ENCODE measurements at places on chromosomes 7 and 10.

- peak; percentile 39 for DNase-seq
Observed at GRCh38 chr10:113057948-113058522, 108.0 kb downstream of the TCF7L2 start.

DNA sequence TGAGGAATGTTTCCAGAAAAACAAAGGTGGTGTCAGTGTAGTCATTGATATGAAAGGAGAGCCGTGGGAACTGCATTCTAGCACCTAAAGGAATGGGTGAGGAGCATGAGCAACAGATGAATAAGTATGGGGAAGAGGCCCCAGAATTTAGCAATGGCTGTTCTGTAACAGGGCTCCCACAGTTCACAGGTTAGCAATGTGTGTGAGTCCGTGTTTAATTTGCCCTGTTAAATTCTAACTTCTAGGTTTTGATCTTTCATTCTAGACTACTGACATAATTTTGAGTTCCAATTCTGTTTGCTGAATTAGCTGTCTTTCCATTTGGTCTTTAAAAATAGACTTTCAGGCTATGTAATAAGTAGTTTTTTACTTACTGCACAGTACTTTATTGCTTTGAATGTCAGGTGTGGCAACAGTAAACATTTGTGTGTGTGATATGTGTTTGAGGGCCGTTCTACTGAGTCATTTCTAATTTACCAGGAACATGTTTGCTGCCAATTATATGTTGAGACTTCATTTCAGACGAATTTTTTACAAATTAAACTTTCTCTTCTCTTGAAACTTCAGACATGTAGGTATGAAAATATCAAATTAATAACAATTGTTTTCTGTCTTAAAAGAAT is 8.8 kb downstream of the STK17A start:
- no peak for DNase-seq

GRCh38 chr10:11553773-11554381 is 57.6 kb downstream of the USP6NL start:
- DNase-seq = no peak

- no peak for DNase-seq
Observed at GRCh38 chr7:158240801-158241200, 346.8 kb downstream of the PTPRN2 start.

GRCh38 chr7:83190659-83191389 is 28.1 kb upstream of the PCLO start:
- DNase-seq = no peak

DNA sequence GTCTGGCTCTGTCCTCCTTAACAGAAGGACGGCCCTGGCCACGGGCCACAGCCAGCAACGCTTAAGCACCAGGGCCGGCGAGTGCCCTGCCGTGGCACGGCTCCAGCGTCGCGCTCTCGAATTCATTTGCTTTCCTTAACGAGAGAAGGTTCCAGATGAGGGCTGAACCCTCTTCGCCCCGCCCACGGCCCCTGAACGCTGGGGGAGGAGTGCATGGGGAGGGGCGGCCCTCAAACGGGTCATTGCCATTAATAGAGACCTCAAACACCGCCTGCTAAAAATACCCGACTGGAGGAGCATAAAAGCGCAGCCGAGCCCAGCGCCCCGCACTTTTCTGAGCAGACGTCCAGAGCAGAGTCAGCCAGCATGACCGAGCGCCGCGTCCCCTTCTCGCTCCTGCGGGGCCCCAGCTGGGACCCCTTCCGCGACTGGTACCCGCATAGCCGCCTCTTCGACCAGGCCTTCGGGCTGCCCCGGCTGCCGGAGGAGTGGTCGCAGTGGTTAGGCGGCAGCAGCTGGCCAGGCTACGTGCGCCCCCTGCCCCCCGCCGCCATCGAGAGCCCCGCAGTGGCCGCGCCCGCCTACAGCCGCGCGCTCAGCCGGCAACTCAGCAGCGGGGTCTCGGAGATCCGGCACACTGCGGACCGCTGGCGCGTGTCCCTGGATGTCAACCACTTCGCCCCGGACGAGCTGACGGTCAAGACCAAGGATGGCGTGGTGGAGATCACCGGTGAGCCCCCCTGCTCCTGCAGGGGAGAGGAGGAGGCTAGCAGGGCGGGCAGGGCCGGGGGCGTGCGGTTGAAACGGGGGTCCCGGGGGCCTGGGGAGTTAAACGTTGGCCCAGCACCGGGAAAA is at the start of gene HSPB1:
HSPB1 (plus strand) TSS at position 327 of the 855 bp plus-strand sequence; CDS start at position 367, 40 bp downstream.
- DNase-seq = peak; percentile 90

GRCh38 chr7:131564640-131565039 is 8.2 kb upstream of the PODXL start:
- no peak for DNase-seq

GRCh38 chr7:127978421-127978820 is 52.8 kb downstream of the LRRC4 start:
- DNase-seq = no peak

GRCh38 chr10:103490986-103491314 is 2.6 kb upstream of the NEURL1 start:
- no peak for DNase-seq

GRCh38 chr10:124688386-124688785 is 55.8 kb downstream of the FAM53B start:
- DNase-seq = no peak

- DNase-seq = no peak
Observed at GRCh38 chr7:107958764-107959526, 44.0 kb downstream of the LAMB1 start.

GRCh38 chr10:110168601-110169481 is 38.6 kb upstream of the MXI1 start:
- no peak for DNase-seq

- DNase-seq = no peak
Observed at GRCh38 chr10:38103756-38104155, 9.6 kb downstream of the ZNF37A start.

- no peak for DNase-seq
Observed at GRCh38 chr10:30743586-30743985, 114.0 kb upstream of the LYZL2 start.

DNA sequence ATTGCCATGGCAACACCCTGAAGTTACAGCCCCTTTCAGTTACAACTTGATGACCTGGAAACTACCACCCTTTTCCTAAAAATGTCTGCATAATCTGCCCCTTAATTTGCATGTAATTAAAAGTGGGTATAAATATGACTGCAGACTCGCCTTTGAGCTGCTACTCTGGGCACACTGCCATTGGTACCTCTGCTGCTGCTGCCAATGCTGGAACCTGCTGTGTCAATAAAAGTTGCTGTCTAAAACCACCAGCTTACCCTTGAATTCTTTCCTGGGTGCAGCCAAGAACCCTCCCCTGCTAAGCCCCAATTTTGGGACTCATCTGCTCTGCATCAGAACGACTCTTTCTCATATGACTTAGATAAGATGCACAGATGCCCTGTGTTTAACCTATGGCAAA is 10.2 kb upstream of the FRA10AC1 start:
- no peak for DNase-seq

GRCh38 chr10:3067859-3068179 is 471 bp downstream of the PFKP start:
- no peak for DNase-seq

GRCh38 chr7:157347217-157347904 is 10.6 kb downstream of the DNAJB6 start:
- DNase-seq = no peak

- peak; percentile 45 for DNase-seq
Observed at GRCh38 chr7:108114117-108114841, 15.9 kb downstream of the LAMB4 start.

DNA sequence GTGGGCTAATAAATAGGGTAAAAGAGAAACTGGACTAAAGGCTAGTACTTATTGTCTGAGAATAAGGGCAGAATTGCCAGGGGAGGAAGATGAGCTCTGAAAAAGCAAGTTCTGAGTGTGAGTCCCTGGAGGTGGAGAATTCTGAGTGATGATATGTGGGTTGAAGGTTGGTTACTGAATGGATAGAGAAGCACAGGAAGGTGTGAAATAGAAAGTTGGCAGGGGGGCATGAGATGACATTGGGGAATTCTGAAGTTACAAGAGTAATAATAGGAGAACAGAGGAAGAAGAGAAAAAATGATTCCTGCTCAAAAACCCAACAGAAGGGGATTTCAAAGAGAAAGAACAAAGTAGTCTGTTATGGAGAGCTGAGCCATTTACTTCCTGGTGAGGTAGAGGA is 76.9 kb downstream of the PRKCQ start:
- no peak for DNase-seq

GRCh38 chr7:100152404-100152803 is 3.7 kb downstream of the LAMTOR4 start:
- DNase-seq = no peak

DNA sequence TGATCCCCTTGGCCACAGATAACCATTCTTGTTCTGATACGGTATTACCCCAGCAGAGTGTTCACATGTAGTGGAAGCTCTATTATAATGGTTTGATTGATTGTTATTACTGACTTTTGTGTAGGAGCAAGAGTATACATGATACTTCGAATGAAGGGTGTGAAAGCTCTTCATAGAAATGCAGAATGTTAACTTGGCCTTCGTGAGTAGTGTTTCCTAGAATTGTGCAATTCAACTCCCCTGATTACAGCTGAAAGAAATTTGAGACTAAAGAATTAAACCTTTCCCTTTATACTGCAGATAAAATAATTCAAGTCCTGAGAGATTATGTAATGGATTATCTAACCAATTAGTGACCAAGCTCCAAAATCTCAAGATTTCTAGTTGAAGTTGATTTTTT is 38.2 kb downstream of the MKLN1 start:
- no peak for DNase-seq

- DNase-seq = no peak
Observed at GRCh38 chr7:138246428-138246827, 170.2 kb downstream of the AKR1D1 start.

GRCh38 chr10:117373823-117374505 is 1.3 kb downstream of the PDZD8 start:
- DNase-seq = no peak

- DNase-seq = no peak
Observed at GRCh38 chr10:122018491-122018890, 29.5 kb downstream of the TACC2 start.

- DNase-seq = no peak
Observed at GRCh38 chr10:124723826-124724225, 20.4 kb downstream of the FAM53B start.

GRCh38 chr10:66836057-66836456 is 89.8 kb upstream of the LRRTM3 start:
- no peak for DNase-seq

- DNase-seq = no peak
Observed at GRCh38 chr7:134613623-134614347, 32.9 kb upstream of the BPGM start.

- DNase-seq = no peak
Observed at GRCh38 chr10:122148876-122149560, 122.1 kb upstream of the BTBD16 start.

GRCh38 chr10:35316218-35316967 is 19.9 kb upstream of the CCNY start:
- DNase-seq = no peak

GRCh38 chr10:75782463-75783248 is 351.2 kb downstream of the LRMDA start:
- DNase-seq = no peak

- no peak for DNase-seq
Observed at GRCh38 chr10:35206274-35206673, 79.6 kb downstream of the CREM start.

DNA sequence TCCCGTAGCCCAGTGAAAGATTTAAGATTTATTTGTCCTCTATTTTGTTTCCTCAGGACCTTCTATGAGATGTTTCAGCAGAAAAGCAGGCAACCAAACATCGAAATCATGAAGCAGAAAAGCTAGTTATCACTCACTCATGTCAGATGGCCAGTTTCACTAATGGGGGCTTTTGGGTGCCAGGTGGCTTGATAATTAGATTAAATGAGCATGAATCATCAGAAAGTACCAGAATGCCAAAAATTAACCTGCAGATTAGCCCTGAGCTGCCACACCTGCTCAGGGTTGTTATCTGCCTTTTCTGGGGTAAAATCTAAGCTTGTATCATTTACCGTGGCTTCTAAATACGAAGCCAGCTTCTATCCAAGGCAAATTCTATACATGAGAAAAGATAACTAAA is 1017.5 kb downstream of the XPNPEP1 start:
- no peak for DNase-seq

DNA sequence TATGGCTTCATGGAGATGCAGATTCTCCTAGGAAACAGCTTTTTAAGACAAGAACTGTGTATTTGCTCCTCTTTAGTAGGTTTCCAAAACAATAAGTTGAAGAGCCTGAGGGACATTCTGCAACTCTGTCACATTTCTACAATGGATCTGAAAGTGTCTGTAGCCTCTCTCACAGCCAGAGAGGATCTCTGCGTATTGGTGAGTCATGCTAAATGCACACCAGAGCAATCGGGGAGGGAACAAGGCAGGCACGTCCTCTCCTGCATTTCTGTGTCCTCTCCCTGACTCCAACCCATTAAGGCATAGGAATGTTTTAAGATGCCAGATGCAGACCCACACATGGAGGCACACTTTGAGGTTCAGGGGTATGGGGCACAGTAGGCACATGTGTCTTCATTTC is 1126.4 kb upstream of the GHITM start:
- no peak for DNase-seq

- DNase-seq = no peak
Observed at GRCh38 chr10:116472891-116473290, 45.2 kb downstream of the PNLIPRP3 start.

- no peak for DNase-seq
Observed at GRCh38 chr7:101910991-101911799, 93.8 kb downstream of the CUX1 start.

DNA sequence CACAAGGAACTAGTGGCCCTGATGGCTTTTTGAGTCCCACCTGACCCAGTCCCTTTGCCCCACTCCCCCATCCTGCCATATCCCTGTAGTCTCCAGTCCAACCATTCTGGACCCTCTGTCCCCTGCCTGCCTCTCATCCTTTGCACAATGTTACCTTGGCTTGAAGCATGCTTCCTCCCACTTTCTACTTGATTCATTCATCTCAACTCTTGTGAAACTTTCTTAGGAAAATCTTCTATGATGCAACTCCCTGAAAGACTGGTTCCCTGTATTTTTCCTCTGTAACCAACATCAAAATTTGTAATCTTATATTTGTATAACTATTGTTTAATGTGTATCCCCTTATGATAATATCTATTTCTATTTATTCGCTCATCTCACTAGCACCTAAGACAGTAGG is 151.5 kb downstream of the LRRTM3 start:
- DNase-seq = no peak

DNA sequence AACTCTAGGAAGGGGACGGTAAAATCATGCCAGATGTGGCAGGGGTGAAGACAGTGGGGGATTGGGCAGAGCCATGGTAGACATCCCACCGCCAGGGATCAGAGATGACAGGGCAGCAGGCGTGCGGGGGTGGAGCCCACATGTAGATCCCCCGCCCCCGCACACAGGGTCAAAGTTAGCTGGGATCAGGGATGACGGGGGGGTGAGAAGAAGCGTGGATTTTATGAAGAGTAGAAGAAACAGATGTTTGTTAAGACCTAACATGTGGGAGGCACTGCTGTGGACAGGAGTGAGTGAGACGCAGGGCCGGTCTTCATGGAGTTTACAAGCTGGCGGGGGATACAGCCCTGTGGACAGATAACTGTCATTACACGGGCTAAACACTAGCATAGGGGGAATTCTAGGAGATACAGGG is 154.0 kb upstream of the KLF14 start:
- DNase-seq = no peak
